ENCODE measurements at places on chromosomes 1 and 21.

DNA sequence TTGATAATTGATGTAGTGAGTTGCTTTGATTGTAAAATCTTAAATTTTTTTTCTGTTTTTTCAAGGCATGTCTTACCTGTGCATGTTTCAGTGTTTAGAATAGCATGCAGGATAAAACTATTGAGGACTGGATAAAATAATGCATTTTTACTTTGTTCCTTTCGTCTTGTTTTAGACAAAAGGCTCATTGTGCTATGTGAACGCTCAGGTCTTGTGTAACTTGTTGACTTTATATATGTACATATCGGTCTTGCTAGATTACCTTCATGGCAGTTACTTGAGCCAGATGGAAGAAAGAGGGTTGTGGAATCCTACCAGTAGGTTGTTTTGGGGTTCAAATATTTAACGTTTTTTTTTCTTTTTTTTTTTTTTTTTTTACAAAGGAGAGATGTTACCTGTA, 7.0 kb downstream of the NFIA start:
- DNase-seq: no peak

DNA sequence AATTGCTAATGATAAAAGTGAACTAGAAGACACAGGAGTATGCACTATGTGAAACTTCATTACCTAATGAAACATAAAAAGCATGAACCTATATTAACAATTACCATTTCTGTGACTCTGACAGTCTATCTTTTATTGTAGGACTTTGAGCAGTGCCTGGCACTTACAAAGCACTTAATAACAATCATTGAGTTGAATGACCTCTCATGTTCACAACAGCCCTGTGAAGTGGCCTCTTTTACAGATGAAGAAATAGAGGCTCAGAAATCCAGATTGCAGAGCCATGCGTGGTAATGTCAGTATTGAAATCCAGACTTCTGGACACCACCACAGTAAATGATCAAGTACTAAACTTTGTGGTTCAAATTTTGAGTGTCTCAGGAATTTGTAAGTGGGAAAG, 326.4 kb downstream of the NTNG1 start:
- no peak for DNase-seq

- DNase-seq: no peak
These were observed 57.9 kb upstream of the SLC5A9 start for GRCh38 chr1:48164571-48164970.

- DNase-seq: no peak
These were observed 204.7 kb upstream of the EDN2 start for GRCh38 chr1:41689139-41689538.

DNA sequence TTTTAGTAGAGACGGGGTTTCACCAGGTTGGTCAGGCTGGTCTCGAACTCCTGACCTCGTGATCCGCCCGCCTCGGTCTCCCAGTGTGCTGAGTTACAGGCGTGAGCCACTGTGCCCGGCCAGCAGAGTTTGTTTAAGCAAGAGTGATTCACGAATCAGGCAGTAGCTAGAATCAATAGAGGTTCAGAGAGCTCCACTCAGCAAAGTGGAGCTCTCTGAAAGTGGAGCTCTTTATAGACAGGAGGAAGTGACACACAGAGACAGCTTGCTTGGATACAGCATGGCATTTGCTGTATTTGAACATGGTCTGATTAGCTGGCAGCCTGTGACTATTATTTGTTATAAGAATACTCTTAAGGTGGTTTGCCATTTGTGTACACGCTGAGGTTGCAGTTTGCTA, 27.1 kb upstream of the CD34 start:
- peak; percentile 39 for DNase-seq

DNA sequence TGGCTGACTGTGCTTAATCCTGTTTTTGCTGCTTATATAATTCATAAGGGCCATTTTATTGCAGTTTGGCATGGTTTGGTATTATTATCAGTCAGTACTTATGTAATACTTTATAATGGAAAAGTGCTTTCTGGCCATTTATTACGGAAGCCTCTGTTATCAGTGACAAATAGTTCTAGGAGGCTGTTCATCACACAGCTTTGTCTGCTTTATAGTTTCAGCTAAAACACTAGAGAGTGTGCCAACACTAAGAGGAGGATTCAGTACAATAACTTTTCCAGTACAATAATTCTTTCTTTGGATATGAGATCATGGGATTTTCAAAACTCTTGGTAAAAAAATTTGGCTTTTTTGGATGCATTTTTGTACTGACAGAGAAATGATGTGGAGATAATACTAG, 102.9 kb upstream of the PTGFR start:
- no peak for DNase-seq

- DNase-seq: no peak
These were observed 291.1 kb downstream of the PTPRU start for GRCh38 chr1:29527314-29528004.

GRCh38 chr1:89149229-89149628, 23.3 kb upstream of the GBP2 start:
- DNase-seq: peak; percentile 5

GRCh38 chr21:45496151-45496967, 45.9 kb downstream of the SLC19A1 start:
- DNase-seq: no peak

- no peak for DNase-seq
These were observed 28.2 kb downstream of the PTGER3 start for GRCh38 chr1:71019233-71019969.

DNA sequence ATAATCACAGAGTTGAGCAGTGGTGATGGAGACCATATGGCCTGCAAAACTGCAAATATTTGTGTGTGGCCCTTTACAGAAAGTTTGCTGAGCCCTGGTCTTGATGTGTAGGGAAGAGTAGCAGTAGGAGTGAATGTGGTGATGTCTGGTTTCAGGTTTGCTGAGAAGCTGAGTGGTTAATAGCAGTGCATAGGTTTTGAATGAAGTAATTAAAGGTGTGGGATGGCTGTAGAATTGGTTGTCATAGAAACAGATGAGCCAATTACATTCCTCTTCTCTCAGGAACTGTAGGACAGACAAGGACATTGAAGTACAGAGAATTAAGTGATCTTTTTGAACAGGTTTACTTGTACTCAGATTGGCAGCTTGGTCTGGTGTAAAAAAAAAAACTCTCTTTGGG, 37.4 kb downstream of the PRDM2 start:
- DNase-seq: no peak

DNA sequence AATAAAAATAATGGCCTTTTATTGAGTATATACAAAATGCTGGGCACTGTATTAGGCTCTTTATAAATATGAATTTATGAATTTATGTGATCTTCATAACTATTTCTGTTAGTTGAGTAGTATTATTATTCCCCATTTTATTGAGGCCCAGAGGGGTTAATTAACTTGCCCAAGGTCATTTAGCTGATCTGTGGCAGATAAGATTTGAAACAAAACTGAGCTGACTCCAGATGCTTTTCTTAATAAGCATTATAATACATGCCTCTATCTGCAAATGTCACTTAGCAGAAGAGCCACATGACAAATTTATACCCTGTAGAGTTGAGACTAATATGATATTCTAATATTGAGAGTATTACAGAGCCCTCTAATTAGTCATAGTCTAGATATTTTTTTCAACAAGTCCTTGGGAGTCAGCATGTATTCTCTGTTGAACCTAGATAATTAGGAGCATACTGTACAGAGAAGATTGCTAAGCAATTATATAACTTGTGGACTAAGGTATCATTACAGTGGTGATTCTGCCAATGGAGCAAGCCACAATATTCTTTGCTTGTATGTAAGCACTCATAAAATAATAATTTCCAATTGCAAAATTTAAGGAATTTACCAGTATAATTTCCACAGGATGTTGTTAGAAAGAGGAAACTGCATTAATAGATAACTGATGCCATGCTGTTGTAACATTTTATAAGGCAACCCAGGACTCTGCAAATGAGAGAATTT, 112.0 kb downstream of the LRRC40 start:
- DNase-seq: no peak

- DNase-seq: no peak
These were observed 33.1 kb downstream of the MAP3K7CL start for GRCh38 chr21:29163341-29164115.

- no peak for DNase-seq
These were observed 72.0 kb upstream of the ARHGEF16 start for GRCh38 chr1:3382326-3383057.

- DNase-seq: no peak
These were observed 13.4 kb downstream of the ENTREP3 start for GRCh38 chr1:155241841-155242264.

DNA sequence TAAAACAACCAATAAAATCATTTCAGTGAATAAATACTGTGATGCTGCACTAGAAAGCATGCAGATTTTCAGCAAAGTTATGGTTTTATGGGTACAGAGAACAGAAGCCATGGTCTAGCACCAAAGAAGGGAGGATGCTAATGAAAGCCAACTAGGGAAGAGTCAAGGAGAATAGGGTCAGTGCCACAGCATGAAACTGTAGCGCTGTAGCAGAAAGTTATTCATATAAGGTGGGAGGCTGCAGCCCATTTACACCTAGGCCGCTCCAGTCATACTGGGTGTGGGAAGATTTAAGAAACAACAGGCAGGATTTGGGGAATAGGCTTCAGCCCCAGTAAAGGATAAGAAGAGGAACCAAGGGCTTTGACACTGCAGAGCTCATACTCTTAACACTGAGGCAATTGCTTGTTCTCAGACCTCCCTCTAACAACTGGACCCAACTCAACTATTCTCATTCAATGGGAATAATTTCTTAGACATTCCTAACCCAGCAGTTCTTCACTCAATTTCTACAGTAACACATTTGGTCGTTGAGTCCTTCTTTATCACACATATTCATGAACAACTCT, 4.4 kb downstream of the IFI16 start:
- DNase-seq: no peak

DNA sequence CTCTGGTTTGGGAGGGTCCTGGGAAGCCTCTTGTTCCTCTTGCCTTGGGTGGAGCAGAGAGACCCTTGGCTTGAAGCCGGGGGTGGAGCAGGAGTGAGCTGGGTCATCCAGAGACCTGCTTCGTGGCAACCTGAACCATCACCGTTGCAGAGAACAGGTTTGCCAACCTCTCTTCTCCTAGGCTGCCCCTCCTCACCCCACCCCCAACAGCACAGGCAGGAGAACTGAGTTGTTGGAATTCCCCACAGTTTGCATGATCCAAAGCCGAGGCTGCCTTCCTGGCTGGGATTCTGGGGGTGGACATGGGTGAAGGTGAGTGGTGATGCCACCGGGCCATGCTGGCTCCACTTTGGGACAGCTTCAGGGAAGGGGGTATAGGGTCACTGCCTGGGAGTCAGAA, 2.2 kb downstream of the WNT4 start:
- no peak for DNase-seq

DNA sequence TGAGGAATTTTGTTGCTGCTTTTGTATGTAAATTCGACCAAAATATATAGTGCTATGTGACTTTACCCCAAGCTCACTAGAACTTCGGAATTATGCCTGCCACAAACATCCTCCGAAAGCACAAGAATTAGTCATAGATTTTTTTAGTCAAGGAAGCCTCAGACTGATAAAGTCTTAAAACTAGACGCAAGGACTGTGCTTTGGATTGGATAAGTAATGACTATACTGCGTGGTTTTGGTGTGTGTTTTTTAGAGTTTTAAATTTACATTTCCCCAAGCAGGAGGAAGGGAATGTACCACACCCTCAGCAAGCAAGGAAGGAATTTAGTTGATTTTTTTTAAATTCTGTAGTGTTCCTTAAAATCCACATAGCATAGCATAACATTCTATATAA, 10.3 kb downstream of the WLS start:
- peak; percentile 54 for DNase-seq

- no peak for DNase-seq
These were observed 3.1 kb upstream of the SLC1A7 start for GRCh38 chr1:53145619-53145941.

GRCh38 chr1:96355521-96355920, 366.1 kb upstream of the PTBP2 start:
- DNase-seq: no peak

DNA sequence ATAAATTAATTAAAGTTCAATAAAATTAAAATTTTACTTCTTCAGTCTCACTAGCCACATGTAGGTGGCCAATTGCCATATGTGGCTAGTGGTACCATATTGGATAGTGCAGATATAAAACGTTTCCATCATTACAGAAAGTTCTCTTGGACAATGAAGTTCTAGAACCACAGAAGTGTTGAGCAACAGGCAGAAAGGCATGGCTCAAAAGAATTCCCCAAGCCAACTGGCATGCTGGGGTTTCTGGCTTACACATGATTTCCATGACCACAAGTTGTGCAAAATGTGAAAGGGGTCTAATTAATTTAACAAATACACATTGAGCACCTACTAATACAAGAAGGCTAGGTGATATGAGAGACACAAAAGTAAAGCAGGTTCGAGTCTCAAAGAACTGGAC, 72.2 kb upstream of the CDC42BPA start:
- peak; percentile 20 for DNase-seq

Data from astrocyte of the hippocampus (primary cell).